Subcutaneous preadipocyte (primary cell): ENCODE measurements at places on chromosomes 2 and 18. TPM values are rescaled to one million over a fixed set of nuclear protein-coding genes. Genes with fewer than 3 reads are reported as not detected.

RFX8 gene
- 38.2 and 46.7 TPM in 2 replicates for total RNA-seq

MYO5B gene
- total RNA-seq, result under 0.01 TPM in 1 of 2 replicates, not detected in the other

SIGLEC15 gene
- total RNA-seq, result 0.73 and 5.1 TPM in 2 replicates

CDH7 gene
- total RNA-seq, result not detected in 2 replicates

REG1B gene
- total RNA-seq, result not detected in 2 replicates

LDLRAD4 gene
- total RNA-seq, result 0.39 and 0.73 TPM in 2 replicates

CCDC85A gene
- total RNA-seq, result 0.20 and 0.73 TPM in 2 replicates

COL4A4 gene
- under 0.01 TPM in 2 replicates for total RNA-seq

IL37 gene
- not detected in 2 replicates for total RNA-seq

STPG4 gene
- total RNA-seq, result under 0.01 and 0.20 TPM in 2 replicates

FAM237A gene
- total RNA-seq, result not detected in 2 replicates

MC2R gene
- total RNA-seq, result not detected in 2 replicates

CCL20 gene
- 1.1 and 1.2 TPM in 2 replicates for total RNA-seq

CTLA4 gene
- total RNA-seq, result not detected in 2 replicates

ATOH8 gene
- total RNA-seq, result 5.5 and 7.7 TPM in 2 replicates

RFTN2 gene
- 2.5 and 4.4 TPM in 2 replicates for total RNA-seq

IL18RAP gene
- not detected in 2 replicates for total RNA-seq

HOXD12 gene
- total RNA-seq, result not detected in 2 replicates

MARCHF4 gene
- total RNA-seq, result under 0.01 and 1.6 TPM in 2 replicates

SPDYA gene
- 0.59 and 0.73 TPM in 2 replicates for total RNA-seq

PJVK gene
- total RNA-seq, result 0.73 and 0.78 TPM in 2 replicates

EGR4 gene
- total RNA-seq, result not detected in 2 replicates
